ENCODE measurements at places on chromosomes 2 and 18.

DNA sequence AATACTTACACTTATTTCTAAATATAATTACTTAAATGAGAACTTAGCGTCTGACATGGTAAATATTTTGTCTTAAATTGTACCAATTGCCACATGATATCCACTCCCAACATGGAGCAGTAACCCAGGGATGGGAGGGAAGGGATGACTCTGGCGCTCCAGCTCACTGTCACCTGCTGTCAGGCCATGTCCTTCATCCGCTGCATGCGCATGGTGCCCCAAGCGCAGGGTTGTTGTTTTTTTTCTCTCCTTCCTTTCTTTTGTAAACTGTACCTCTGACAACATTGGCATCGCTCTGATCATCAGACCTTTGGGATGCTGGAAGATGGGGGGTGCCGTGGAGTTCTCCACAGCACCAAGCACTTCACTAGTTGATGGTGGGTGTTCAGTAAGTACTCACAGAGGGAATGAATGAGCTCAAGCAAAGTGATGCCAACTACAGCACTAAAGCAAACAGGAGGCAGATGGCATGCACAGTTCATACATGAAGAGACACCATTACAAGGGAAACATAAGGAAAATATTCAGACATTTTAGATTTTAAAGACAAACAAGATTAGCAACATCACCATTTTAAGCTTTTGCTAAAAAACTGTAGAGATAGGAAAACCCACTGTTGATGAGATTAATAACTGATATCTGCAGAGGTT, 247.8 kb downstream of the GBX2 start:
- DNase-seq = no peak

- DNase-seq = no peak
Measured at GRCh38 chr2:196729418-196729817, 70.1 kb downstream of the GTF3C3 start.

DNA sequence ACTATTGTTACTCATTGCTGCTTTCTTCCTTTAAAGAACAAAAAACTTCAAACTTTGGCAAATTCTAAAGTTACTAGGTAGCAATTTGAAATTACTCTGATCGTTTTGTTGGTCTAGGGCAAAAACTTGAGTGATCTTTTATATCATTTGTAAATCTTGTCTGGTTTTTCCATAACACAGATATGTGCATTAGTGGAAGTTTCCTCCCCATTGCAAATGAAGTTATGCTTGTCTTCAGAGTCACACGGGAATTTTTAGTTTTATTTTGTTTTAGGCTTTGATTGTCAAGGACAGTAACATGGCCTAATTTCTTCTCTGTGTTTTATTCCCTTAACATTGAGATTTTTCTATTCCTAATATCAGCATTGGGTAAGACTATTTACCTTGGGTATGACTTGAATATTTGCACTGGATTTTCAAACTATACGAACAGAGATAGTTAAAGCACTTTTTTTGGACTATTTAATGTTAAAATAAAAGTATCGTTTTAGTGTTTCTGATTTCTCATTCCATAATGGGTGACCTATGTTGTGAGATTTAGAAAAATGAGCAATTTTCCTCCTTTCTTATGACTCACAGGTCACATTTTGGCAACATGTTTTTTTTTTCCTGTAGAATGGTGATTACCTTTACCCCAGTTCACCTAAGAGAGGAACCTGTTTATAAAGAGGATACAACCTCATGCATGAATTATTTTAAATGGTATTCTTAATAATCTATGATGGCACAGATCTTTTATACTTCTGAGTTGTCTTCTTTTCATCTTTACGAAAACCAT, 65.0 kb downstream of the BABAM2 start:
- DNase-seq = no peak

- DNase-seq = no peak
Measured at GRCh38 chr2:157661776-157662175, 33.1 kb upstream of the ACVR1C start.

DNA sequence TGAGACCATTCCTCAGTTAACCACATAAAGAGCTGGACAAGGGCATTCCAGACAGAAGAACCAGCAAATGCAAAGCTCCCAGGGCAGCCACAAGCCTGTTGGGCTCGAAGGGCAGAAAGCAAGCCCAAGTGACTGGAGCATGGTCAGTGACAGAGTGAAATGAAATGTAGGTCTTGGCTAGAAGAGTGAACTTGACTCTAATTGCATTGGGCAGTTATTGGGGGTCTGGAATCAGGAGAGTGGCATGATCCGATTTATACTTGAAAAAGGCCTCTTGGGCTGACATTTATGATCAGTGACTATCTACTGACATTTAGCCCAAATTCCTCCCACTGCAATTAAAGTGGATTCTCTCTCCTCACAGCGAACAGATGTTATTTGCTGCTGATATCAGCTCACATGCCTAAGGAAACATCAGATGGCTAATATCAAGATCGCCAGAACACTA, 152.5 kb upstream of the KLF7 start:
- no peak for DNase-seq

GRCh38 chr2:184555352-184555751, 43.0 kb upstream of the ZNF804A start:
- no peak for DNase-seq

- no peak for DNase-seq
Measured at GRCh38 chr2:157792335-157793052, 83.6 kb downstream of the ACVR1 start.

- DNase-seq = no peak
Measured at GRCh38 chr18:54843314-54843713, 15.0 kb downstream of the RAB27B start.

DNA sequence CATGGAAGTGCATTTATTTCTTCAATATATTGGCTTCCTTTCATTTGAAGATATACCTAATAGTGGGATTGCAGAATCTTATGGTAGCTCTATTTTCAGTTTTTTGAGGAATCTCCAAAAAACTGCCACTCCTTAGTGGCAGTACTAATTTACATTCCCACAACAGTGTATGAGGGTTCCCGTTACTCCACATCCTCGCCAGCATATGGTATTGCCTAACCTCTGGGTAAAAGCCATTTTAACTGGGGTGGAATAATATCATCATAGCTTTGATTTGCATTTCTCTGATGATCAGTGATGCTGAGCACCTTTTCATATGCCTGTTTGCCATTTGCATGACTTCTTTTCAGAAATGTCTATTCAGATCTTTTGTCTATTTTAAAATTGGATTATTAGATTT, 471.9 kb upstream of the UBE2E3 start:
- DNase-seq = no peak

DNA sequence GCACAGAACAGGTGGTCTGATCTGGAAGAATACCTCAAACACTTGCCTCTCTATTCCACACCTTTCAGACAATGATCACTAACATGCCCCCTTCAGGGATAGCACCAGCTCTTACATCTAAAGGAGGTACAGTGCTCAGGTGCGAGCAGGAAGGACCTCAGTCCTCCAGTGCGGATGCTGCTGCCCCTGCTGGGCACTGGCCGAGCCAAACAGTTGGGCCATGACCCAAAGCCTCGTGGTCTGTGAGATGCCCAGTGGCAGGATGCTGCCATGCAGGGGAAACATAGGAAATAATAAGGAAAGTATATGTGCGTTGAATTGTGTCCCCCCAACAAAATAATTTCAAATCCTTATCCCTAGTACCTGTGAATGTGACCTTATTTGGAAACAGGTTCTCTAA, 243.7 kb downstream of the NDUFA10 start:
- DNase-seq = no peak

DNA sequence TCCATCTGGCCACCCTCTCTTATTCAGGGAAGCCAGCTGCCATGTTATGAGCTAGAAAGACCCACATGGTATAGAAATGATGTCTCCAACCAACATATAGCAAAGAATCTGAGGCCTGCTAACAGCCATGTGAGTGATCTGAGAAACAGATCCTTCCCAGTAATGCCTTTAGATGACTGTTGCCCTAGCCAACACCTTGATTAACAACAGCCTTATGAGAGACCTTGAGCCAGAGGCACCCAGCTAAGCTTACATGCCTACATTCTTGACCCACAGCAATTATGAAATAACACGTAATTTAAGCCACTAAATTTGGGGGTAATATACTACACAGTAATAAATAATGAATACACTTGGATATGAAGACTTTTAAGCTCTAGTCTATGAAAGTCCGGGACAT, 13.0 kb downstream of the KANSL1L start:
- DNase-seq = no peak

GRCh38 chr2:172813314-172813888, 77.8 kb downstream of the RAPGEF4 start:
- no peak for DNase-seq

- DNase-seq = no peak
Measured at GRCh38 chr2:37852585-37853014, 72.5 kb upstream of the RMDN2 start.
